ENCODE measurements at places on chromosomes 16 and 17. TPM values are rescaled to one million over a fixed set of nuclear protein-coding genes. Genes with fewer than 3 reads are reported as not detected.

NPB gene
- 0.56 TPM for total RNA-seq

CTRB1 gene
- not detected for total RNA-seq

CRYM gene
- 3.7 TPM for total RNA-seq

FZD2 gene
- total RNA-seq = 12.9 TPM

C16orf82 gene
- total RNA-seq = not detected

MYH8 gene
- total RNA-seq = not detected

RGS11 gene
- not detected for total RNA-seq

KRTAP9-8 gene
- total RNA-seq = not detected

WSCD1 gene
- 43.9 TPM for total RNA-seq

MYH2 gene
- 0.69 TPM for total RNA-seq

FSCN2 gene
- 1.5 TPM for total RNA-seq

GLYR1 gene
- total RNA-seq = 111 TPM

C1QTNF1 gene
- total RNA-seq = 0.26 TPM

NPTX1 gene
- total RNA-seq = 0.10 TPM

ACE gene
- total RNA-seq = 44.8 TPM

GRAP gene
- total RNA-seq = 50.2 TPM

PCGF2 gene
- 79.4 TPM for total RNA-seq

EME1 gene
- total RNA-seq = 6.1 TPM

TMC7 gene
- 16.9 TPM for total RNA-seq

ITGB3 gene
- total RNA-seq = not detected

RBFOX1 gene
- total RNA-seq = 0.69 TPM

CYB561 gene
- total RNA-seq = 57.3 TPM

CCDC40 gene
- total RNA-seq = 7.7 TPM

SMIM36 gene
- not detected for total RNA-seq

CCL7 gene
- not detected for total RNA-seq

TP53TG3D gene
- not detected for total RNA-seq

ABCA9 gene
- total RNA-seq = 0.23 TPM

PDILT gene
- not detected for total RNA-seq

VTN gene
- total RNA-seq = not detected

EVI2B gene
- not detected for total RNA-seq

EVPL gene
- total RNA-seq = not detected

ARL4D gene
- total RNA-seq = 35.7 TPM

DLX4 gene
- 0.36 TPM for total RNA-seq

Data from endothelial cell (in vitro differentiated cells).